Tibial nerve (tissue), 4 donors: ENCODE measurements at places on chromosomes 5 and 9.

DNA sequence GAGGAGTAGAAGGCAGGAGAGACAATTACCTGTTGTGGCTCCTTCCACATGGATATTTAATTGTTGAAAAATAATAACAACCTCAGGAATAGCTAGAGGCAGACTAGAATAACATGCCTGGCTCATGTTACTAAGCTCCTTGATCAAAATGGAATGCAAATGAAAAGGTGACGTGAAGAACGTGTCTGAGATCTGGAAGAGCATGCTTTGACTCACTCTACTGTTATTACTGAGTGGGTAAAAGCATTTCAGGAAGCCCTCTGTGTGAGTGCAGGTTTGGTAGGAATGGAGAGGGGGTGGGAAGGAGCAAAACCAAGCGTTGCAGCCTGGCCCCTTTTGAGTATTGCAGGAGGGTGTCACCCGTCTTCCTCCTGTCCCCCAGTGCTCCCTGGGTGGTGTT lies 84.8 kb downstream of the EQTN start:
- no peak for DNase-seq

DNA sequence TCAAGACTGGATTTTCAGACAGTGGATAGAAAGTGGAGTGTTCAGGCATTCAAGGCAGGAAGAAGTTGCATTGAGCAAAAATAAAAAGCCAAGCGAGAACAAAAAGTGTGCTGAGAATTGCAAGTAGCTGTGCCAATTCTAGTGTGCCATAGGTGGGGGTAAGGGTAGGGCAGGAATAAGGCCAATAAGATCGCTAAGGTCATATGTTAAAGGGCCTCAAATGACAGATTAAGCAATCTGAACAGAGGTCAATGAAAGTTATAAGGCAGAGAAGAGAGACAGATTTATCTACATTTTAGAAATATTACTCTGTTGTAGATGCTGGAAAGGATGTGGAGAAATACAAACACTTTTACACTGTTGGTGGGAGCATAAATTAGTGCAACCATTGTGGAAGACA lies 36.4 kb downstream of the NADK2 start:
- no peak for DNase-seq

- no peak for DNase-seq
These were observed 31.9 kb downstream of the ANKRD33B start for GRCh38 chr5:10595672-10596309.

- DNase-seq, result no peak
These were observed 67.8 kb downstream of the ENTREP1 start for GRCh38 chr9:69392826-69393225.

DNA sequence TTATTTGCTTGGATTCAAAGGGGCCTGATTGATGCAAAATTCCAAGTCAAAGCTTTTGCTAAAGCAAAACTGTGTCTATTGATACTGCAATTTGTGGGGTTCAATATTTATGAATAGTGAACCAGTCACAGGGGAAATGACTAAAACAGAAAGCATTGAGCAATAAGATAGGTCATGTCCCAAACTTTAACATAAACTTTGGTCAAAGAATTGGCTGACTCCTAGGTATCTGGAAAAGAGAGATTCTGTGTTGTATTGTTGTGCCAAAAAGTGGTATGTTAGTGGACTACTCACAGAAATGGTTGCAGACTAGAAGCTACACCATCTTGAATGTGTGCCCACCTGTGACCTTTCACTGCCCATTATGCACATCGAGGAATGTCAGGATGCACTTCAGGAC lies 585.5 kb upstream of the RGMB start:
- DNase-seq, result no peak

DNA sequence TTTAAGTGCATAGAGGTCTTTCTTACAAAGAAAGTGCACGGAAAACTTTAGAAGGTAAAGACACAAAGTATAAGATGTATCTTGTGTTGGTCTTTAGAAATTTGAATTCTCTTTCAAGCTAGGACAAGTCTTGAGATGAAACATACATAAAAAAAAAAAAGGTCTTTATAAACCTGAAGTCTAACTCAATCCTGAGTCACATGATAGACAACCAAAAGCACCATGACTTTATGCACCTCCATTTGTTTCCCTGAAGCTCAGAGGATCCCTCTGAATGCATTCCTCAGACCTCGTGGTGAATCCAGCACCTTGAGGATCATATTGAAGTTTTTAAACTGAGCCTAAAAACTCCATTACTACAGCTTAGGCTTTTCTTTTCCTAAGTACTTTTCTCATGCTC lies 91.8 kb downstream of the RAB3C start:
- DNase-seq, result no peak
